ENCODE measurements at places on chromosomes 7 and 10.

GRCh38 chr10:70540089-70540788 lies 61.7 kb downstream of the PALD1 start:
- DNase-seq: no peak

GRCh38 chr10:132434405-132435005 lies 37.5 kb downstream of the PWWP2B start:
- DNase-seq: no peak

- DNase-seq: no peak
Observed at GRCh38 chr7:37205451-37205850, 243.2 kb downstream of the ELMO1 start.

DNA sequence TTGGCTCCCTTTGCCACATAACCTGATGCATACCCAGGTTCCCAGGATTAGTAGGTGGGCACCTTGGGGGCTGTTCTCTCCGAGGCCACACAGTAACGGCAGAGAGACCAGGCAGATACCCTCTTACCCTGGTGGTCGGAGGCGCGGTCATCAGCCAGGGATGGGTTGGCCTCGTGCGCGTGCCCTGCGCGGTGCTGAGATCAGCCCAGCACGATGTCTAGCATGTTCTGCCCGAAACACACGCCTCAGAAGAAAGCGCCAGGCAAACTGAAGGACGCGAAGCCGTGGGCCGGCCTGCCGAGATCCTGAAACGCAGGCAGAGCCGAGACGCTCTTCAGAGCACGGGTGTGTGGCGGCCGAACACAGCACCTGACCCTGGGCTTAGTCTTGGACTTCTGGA lies 34.7 kb upstream of the CFAP46 start:
- DNase-seq: no peak

DNA sequence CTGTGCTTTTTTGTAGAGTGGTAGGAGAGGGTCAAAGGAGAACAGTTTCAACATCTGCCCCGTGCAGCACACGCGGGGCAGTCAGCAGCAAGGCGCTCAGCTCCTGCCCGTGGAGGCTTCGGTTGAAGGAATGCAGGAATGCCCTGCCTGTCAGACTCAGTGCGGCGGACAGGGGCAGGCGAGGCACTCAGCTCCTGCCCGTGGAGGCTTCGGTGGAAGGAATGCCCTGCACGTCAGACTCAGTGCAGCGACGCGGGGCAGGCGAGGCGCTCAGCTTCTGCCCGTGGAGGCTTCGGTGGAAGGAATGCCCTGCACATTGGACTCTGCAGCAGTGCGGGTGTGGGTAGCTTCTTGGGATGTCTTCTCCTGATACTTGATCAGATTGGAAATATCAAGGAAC lies 37.0 kb downstream of the PPP2R2D start:
- no peak for DNase-seq

- no peak for DNase-seq
Observed at GRCh38 chr10:43190775-43191174, 52.5 kb downstream of the CSGALNACT2 start.
